ENCODE measurements at places on chromosomes 6 and 20.

GRCh38 chr20:2108987-2109386 lies 7.4 kb downstream of the STK35 start:
- DNase-seq, result no peak

GRCh38 chr20:16119909-16120308 lies 453.3 kb downstream of the KIF16B start:
- no peak for DNase-seq

GRCh38 chr6:139557547-139557946 lies 183.1 kb upstream of the CITED2 start:
- no peak for DNase-seq

DNA sequence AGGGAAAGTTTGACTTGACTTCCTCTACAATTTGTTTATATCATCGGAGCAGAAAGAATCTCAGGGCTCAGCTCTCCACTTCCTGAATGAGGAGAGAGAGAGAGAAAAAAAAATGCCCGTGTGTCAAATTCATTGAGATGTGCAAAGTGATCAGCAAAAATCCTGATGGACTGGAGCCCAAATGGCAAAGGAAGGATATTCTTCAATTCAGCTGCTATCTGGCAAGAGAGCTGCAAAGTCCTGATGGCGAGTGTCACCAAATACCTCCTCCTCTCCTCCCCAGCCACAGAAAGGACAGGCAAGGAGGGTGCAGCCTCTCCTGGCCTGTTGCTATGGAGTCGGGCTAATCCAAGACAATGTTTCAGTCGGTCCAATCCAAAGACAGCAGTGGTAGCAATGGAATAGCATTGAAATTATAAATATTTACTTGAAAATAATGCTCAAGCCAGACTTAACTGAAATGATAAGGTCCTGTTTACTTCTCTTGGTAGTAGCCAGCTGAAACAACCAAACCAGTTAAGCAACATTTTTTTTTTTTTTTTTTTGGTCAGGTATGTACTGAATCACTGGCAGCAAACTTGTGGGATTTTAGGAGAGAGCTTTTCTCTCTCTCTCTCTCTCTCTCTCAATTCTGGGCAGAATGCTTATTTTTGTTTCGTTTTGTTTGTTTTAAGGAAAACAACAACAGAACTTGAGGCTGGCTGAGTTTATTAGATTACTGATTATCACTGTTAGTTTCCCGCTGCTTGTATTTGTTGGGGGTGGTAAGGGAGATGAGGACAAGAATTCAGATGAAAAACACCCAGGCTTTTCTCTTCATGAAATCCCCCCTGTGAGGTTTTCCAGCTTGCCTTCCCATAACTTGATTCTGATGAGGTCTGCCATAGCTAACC lies 204.2 kb downstream of the BCAS1 start:
- no peak for DNase-seq

GRCh38 chr6:66226109-66226508 lies 519.1 kb upstream of the EYS start:
- no peak for DNase-seq
